Stimulated activated CD8-positive, alpha-beta memory T cell treated with anti-CD3 and anti-CD28 coated beads, Interleukin-15, amount 100 ng/mL, for 4 hours (primary cell): ENCODE measurements at places on chromosomes 2 and 18.

DNA sequence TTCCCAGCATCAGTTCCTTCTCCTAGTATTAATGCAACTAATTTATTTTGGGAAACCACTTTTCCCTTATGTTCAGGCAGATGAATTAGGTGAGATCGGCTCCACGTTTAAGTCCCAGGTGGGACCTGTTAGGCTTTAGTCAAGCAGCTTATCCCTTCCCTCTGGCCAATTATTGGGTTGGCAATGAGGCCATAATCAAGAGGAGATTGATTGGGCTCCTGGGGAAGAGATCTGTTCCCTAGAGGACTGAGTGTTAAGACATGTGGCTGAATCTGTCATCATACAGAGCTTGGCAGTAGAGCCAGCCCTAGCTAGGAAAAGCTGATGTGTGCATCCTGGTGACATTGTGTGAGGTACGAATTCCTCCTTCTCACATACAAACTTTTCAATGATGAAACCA is 104.4 kb downstream of the PTH2R start:
- DNase-seq, result no peak

GRCh38 chr18:79283131-79283810 is 112.5 kb upstream of the NFATC1 start:
- DNase-seq, result no peak

GRCh38 chr18:45202061-45202460 is 413.2 kb upstream of the SLC14A2 start:
- no peak for DNase-seq

DNA sequence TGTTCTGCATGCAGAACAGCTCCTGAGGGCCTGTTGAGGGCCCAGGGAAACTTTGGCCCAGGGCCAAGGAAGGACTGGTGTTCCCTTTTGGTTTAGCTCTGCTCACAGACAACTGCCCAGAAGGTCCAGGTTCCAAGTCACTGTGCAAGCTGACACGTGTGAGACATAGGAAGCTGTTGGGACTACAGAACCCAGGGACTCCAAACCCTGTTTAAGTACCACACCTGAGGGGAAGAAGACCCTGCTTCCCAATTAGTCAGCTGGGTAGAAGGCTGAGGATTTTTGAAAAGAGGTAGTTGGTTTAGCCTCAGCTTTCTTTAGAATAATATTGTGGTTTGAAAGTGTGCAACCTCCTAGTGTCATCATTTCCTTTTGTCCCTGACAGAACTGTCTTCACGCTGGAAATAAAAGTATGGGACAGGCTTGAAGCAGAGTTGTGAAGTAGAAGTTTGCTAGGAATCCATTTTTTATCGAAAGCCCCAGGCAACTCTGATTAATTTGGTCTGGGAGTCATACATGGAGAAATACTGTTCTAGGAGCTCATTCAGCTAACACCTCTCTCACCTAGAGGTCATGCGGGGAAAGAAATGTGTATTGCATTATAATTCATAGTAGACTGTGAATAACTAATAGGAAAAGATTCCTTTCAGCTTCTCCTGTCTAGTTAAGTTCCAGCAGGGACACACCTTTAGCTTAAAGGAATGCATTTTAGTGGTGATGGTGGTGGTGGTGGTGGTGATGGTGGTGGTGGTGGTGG is 19.9 kb upstream of the IL1RL1 start:
- DNase-seq, result no peak

- no peak for DNase-seq
Measured at GRCh38 chr18:61894751-61895524, 2.1 kb upstream of the RNF152 start.

- DNase-seq, result no peak
Measured at GRCh38 chr2:182942756-182943155, 76.3 kb upstream of the FRZB start.

GRCh38 chr2:120758181-120759144 is 22.8 kb downstream of the GLI2 start:
- no peak for DNase-seq

- no peak for DNase-seq
Measured at GRCh38 chr2:118227698-118228508, 139.6 kb downstream of the INSIG2 start.

- peak; percentile 10 for DNase-seq
Measured at GRCh38 chr18:623761-624620, 27.2 kb downstream of the CLUL1 start.

GRCh38 chr2:150449856-150450255 is 37.6 kb downstream of the RND3 start:
- no peak for DNase-seq

DNA sequence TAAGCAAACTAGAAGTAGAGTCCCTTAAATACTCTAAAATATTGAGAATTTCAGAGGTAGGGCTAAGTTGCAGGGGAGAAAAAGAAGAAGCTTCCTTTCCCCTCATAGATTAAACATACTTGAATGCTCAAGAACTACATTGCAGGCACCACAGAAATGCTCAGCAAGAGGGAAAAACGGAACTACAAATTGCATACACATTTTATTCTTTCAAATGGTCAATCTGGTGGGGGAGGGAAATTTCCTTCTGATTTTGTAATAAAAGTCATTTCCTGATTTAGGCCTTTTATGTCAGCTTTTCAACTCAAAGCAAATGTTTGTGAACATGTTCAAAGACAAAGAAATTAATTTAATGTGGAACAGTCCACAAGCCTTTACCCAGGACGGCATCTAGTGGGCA is 33.0 kb downstream of the FARSB start:
- DNase-seq, result no peak

GRCh38 chr2:229230911-229231310 is 40.2 kb downstream of the PID1 start:
- no peak for DNase-seq

- DNase-seq, result no peak
Measured at GRCh38 chr18:28338316-28338715, 161.4 kb upstream of the CDH2 start.

DNA sequence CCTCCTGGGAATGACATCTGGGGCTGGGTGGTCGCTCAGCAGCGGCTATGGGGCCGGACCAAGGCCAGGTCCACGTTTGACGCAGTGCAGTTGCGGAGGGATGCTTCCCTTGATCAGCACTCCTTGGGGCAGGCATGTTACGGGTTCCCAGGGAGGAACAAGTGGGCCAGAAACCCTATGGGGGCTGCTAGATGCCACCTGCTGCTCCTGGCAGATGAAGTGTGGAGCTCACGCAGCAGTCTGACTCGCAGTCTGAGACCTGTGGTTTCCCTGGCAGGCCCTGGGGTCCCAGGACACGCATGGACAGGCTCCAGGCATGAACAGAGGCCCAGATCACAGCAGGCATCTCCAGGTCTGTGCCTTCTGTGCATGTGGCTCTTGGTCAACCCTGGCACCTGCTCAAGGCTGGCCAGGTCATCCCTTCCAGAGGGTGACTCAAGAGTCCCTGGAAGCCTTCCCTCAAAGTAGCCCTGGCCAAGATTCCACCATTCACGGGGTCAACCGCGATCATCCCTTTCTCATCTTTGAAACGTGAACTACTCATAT is 20.0 kb downstream of the KCNF1 start:
- DNase-seq, result no peak

- DNase-seq, result no peak
Measured at GRCh38 chr18:9987345-9987744, 73.5 kb downstream of the VAPA start.

GRCh38 chr2:216109962-216110614 is 940 bp downstream of the XRCC5 start:
- DNase-seq, result no peak

DNA sequence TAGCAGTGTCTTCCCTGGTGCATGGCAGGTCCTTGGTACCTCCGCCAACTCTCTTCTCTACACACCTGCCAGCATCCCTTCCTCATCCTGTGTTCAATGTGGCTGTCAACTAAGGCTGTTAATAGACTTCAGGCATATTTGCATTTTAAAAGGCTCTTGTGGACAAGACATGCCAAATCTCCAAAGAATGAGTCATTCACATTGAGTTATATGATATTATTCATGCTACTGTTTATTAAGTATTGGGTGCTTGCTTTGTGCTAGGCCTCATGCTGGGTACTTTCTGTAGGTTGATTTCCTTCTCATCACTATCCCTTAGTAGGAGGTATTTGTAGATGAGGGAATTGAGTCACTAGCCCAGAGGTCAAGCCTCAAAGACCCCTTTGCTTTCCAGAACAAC is 5.2 kb downstream of the MYO1B start:
- no peak for DNase-seq

- no peak for DNase-seq
Measured at GRCh38 chr2:59756150-59756549, 797.3 kb downstream of the BCL11A start.

DNA sequence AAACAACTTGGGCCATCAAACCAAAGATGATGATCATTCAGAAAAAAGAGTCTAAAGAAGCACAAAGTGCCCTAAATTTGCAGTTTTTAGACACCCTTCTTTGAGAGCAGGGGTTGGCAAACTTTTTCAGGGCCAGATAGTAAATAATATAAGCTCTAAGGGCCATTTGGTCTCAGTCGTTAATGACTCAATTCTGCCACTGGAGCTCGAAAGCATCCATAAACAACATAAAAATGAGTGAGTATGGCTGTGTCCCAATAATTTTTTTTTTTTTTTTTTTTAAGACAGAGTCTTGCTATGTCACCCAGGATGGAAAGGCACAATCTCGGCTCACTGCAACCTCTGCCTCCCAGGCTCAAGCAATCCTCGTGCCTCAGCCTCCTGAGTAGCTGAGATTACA is 152.3 kb downstream of the DTNB start:
- no peak for DNase-seq

DNA sequence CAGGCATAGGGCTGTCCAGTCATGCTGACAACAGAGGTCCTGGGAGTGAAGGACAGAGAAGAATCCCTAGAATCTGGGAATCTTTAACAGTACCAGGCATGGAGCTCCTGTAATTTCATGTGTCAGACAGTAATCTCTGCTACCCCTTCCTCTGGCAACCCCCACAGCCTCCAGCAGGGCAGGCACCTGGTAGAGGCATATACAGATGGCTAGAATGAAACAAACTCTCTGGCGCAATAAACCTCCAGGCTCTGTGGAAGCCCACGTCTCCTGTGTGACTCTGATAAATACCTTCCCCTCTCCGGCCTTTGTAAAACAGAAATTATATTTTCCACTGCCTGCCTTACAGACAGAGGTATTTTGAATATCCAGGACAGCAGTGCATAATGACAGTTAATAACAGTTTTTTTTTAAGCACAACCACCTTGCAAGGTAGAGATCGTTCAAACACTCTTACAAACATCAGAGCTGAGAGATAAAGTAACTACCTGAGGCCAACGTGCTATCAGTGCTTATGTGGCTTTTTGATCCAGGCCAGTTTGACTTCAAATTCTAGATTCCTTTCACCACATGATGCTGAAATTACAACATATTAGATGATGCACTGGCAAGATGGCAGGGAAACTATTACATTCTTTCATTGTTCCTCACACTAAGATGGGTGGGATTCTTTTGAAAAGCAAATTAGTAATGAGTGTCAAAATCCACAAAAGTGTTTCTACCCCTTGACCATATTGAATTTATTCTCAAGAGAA is 47.7 kb upstream of the TMEM247 start:
- DNase-seq, result no peak

GRCh38 chr2:152038441-152038958 is 60.3 kb downstream of the CACNB4 start:
- no peak for DNase-seq

DNA sequence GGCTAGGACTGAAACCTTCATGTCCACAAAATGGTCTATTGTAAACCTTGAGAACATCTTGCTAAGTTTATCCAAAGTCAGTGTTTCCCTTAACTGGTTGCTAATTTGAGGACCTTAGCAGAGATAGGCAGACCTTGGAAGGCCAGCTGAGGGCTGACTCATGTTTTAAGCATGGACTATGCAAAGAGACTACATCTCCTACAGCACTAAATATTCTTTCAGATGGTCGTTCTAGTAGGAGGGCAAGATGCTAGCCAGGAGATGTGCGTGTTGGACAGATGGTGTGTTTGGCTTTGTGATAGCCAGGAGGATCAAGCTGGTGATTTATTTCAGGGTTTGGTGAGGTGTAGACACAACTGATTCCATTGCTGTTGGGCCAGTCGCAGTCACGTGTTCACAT is 75.8 kb downstream of the NRP2 start:
- no peak for DNase-seq

DNA sequence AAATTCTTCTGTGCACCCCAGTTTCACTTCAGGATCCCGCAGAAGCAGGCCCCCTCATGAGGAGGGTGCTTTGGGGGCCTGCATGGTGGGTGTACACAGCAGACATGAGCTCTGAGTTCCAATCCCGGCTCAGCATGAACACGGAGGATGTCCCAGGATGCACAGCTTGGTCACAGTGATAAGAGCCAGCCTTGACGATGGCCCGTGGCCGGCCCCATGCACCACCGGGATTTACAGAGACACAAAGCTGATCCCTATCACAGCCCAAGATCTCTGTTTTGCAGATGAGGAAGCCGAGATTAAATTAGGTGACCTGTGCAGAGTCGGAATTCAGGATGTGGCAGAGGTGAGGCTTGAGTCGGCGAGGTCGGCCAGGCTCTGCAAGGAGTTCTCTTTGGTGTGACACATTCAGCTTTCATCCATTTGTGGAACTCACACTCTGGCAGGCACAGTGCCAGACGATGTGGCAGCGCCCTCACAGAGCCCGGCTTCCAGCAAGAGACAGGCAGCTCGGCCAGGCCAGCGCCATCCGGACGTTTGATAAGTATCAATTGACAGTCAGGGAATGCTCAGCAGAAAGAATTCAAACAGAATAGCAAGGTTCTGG is 456.3 kb upstream of the MYT1L start:
- no peak for DNase-seq

DNA sequence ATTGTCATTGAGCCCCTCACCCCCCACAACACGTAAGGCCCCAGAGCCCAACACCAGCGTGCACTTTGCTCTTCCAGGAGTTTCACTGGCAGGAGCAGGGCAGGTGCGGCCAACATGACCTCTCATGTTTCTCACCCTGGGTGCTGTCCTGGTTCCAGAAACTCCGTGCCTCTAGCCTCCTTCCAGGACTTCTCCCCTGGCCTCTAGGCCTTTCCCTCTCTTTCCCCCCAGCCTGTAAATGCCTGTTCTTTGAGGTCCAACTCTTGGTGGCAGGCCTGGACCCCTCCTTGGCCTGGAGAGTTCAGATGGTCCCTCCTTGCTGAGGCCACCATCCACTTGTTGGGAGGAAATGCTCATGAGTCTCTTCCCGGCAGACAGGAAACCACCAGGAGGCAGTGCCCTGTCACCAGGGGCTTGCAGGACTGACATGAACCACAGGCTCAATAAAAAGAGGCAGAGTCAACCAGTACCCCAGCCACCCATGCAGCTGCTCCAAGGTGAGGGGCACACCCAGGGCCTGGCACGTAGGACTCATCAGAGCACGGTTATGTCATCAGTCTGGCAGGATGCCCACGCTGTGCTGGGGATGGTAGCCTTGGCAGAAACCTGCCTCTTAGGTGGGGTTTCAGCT is 1.5 kb downstream of the MALL start:
- no peak for DNase-seq

GRCh38 chr2:194826241-194826640 is 830.8 kb upstream of the SLC39A10 start:
- no peak for DNase-seq
